ENCODE measurements at places on chromosomes 13 and 19.

- no peak for DNase-seq
These were observed 105.7 kb upstream of the KL start for GRCh38 chr13:32910530-32910929.

DNA sequence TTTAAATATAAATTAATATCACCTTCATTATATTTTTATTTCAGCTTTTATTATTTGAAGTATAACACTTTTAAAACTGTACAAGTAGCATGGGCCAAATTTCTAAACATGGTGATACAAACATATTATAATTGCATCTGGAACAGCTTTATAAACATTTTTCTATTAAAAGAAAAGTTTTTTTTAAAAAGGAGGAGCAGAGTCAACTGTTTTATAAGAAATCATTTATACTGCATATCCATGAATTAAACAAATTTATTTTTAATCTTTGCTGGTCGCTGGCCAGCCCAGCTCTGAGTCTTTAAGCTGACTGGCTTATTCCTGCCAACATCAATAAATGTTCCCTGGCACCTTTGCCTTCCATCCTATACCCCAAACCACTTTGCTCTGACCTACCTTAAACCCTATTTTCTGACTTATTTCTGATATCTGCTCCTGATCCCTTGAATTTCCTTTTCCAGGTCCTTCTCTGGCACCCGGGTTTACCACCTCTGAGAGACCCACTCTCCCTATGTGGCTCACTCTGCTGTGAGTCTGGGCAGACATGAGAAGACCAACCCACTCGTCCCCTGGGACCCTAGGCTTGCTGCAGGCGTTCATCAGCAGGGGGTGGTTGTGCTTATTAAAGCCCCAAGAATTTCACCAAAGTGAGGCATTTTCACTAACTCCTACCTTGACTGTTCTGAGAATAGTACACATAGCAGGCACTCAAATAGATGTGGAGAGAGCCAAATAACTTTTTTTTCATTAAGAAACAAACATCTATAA lies 220.3 kb downstream of the KLF12 start:
- DNase-seq: no peak

DNA sequence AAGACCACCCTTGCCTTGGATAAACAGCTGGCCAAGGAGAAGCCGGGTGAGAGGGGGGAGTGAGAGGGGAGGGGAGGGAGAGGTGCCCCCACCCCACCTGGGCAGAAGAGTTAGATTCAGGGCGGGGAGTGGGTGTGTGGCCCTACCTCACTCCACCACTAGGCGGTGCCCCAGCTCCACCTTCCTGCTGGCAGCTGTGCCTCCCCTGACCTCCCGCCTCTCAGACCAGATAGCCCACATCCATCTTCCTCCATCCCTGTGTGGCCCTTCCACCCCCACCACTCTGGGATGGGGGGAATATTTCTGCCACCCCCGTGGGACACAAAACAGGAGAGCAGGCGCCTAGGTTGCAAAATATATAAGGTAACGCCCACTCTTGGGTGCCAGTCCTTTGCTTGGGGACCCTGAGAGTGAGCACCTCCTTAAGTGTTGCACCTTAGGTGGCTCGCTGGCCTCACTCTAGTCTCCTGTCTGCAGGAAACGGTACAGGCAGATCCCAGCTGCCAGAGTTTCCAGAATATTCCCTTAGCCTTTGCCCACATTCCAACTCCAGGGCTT lies 13.8 kb upstream of the EHD2 start:
- DNase-seq: peak; percentile 39

- DNase-seq: no peak
These were observed 97.6 kb upstream of the SLITRK6 start for GRCh38 chr13:85896516-85897450.

GRCh38 chr13:106796280-106797047 lies 228.5 kb upstream of the ARGLU1 start:
- DNase-seq: no peak

DNA sequence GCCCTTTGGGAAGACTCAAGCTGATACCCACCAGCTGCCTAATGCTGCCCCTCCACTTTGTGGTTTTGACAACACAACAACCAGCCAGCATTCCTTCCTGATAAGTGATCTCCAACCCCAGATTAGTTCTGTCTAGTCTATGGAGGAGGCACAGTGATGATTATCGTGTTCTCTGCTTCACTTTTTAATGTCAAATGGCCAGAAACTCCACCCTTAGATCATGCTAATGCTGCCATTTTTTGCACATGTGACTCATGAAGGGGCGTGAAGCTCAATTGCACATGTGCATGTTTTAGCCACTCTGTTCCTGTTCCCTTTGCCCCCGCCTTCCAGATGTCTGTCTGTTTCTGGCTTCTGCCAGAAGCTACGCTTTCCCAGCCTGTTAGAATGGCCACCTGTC lies 199.8 kb downstream of the COG6 start:
- DNase-seq: no peak

DNA sequence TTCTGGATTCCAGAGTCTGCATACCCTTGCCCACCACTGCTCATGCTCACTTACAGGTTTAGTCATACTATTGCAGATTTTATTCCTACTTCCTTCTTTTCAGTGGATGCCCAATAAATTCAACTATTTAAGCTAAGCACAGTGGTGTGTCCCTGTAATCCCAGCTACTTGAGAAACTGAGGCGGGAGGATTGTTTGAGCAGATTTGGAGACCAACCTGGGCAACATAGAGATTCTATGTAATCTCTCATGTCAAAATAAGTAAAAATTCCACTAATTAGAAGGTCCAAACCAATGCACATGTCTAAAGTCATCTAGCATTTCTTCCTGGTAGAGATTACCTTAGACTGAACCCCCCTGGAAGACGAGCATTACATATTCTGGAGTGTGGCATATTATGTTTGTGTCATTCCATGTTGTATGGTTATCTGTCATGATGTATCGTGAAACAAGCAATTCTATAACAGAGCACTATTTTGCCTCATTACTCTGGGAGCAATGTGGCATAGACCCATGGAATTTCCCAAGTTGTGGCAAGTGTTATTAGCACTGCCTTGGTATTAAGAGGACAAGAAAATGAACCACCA lies 8.3 kb downstream of the HMGB1 start:
- DNase-seq: no peak

DNA sequence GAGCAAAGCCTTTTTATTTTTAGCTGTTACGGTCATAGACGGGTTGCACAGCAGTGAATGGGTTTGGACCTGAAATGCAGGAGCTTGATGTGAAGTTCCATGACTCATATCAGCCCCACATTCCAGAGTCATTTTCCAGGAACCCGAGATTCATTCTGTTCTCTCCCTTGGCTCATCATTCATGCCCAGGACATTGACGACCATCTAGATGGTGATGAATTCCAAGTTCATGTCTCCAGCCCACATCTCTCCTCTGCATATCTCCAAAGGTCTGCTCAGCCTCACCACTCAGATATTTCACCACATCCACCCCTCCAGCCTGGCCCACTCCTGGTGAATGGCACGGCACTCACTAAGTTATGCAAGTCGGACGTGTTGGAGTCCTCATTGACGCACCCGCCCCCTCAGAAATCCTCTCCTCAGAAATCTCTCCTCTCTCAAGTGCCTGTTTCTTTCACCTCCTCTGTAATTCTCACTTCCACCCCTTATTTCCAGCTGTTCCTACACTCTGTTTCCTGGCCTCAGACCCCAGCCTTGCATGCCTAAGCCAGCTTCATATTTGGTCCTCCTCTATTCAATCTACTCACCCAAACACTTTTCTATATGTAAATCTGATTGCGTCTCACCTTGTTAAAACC lies 83.1 kb downstream of the ALOX5AP start:
- no peak for DNase-seq

- no peak for DNase-seq
These were observed 567 bp downstream of the EFNB2 start for GRCh38 chr13:106534639-106535551.

DNA sequence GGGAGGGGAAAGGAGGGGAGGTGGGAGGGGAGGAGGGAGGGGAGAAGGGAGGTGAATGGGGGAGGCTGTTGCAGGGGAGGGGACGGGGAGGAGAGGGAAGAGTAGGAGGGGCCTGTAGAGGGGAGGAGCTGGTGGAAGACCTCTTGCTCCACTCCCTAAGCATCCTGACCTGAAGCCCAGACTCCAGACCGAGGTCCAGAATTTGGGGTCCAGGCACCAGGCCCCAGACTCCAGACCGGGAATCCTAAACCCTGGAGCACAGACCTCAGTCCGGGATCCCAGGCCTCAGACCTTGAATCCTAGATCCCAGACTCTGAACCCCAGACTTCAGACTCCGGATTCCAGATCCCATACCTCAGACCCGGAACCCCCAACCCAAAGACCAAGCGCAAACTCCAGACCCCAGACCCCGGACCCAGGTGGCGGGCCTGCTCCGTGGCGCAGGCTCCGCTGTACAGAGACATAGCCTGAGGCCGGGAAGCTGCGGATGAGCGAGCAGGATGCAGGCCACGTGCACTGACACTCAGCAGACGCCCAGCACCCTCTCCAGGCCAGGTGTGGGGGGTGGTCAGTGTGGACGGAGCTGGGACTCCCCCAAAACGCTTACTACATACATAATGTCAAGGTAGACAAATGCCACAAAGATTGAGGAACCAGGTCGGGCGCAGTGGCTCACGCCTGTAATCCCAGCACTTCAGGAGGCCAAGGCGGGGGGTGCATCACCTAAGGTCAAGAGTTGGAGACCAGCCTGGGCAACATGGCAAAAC lies 710 bp upstream of the BTBD2 start:
- DNase-seq: peak; percentile 69

- no peak for DNase-seq
These were observed 421.6 kb upstream of the KLF12 start for GRCh38 chr13:74555651-74556420.

- DNase-seq: no peak
These were observed 941 bp downstream of the ZNF160 start for GRCh38 chr19:53102206-53102755.

DNA sequence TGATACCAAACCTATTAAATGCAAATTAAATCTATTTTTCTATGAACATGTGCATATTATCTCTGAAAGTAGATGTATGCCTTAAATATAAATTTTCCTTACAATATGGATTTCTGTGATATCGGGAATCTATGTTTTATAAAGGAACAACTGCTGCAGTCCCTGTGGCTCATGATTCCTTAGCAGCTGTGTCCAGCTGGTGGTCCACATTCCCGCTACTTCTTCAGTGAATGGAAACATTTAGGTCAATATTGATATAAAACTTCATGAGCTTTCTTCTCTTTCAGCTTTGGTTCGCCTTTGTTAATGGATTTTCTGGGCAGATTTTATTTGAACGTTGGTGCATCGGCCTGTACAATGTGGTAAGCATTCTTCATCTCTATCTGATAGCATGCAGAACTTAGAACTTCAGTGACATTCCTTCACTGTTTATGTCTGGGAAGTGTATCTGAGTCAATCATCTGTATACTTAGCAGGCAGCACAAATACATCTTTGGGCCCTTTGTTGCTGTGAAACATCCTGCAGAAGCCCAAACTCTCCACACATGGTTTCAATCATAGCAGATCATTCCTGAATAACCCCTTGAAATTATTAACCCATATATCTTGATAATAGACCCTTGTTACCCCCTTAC lies 223.9 kb downstream of the SHISA2 start:
- DNase-seq: no peak

DNA sequence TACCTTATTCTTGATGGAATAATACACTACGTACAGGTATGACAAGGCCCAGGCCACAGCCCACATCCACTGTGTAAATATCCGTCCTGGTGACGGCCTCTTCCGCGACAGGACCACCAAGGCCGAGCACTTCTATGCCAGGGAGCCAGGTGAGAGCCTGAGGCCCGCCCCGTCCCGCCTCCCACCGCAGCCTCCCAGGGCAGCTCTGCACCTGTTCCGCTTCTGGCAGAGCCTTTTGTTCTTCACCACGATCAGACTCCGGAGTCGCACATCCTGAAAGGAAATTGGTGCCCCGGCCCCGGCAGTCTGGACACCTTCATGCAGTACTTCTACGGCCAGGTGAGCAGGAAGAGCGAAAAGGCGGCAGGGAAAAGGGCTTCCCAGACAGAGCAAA lies 10.6 kb upstream of the ZNF358 start:
- DNase-seq: no peak

DNA sequence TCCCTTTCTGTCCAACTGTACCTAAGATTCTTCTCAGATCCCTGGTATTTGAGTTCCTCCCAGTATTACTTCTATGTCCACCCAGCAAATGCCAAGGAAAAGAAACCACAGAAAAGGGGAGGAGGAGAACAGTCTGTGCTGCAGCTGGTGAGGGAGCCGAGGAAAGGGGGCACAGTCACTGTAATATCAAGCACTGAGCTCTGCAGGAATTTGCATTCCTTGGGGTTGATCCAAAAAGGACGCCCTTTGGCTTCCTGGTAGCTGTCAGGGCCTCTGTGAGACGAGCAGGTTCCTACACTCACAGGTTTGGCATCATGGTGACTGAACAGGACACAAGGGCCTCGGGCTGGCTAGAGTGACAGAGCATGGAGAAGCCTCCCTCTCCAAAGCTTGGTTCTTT lies 273.4 kb downstream of the NHLRC3 start:
- no peak for DNase-seq

DNA sequence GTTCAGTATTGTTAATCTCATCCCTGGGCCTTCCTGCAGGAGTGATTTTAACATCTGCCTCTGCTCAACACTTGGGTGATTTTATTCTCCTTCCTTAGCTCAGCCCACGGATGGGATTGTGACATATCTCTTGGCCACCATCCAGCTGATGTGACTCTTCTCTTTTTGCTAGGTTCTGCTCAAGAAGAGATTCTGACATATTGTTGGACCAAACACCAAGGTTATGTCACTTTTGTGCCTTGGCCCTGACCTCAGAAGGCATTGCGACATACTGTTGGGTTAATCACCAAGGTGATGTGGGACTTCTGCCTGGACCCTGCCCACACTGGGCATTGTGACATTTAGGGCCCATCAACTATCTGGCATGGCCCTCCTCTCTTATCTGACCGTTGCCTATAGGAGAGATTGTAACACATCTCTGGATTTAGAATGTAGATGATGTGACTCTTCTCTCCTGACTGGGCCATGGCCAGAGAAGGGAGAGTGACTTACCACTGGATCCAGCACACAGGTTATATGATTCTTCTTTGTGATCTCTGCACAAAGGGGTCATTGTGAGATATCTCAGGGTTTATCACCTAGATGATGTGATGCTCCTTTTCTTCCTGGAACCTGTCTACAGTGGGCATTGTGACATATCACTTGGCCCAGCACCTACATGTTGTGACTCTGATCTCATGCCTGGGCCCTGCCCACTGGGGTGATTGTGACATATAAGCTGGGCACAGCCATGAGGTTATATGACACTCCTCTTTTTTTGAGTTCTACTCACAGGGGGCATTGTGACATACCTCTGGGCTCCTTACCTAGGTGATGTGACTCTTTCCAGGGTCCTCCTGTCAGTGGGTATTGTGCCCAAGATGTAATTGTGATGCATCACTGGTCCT lies 88.8 kb downstream of the ZNF429 start:
- no peak for DNase-seq

GRCh38 chr19:45440873-45441654 lies 17.3 kb upstream of the ERCC1 start:
- no peak for DNase-seq
